ENCODE measurements at places on chromosomes 7 and 10. TPM values are rescaled to one million over a fixed set of nuclear protein-coding genes. Genes with fewer than 3 reads are reported as not detected.

The CPN1 gene
- not detected for total RNA-seq

The OGDHL gene
- 3.0 TPM for total RNA-seq

The SAP25 gene
- not detected for total RNA-seq

The PTPRN2 gene
- 2.3 TPM for total RNA-seq

The TAS2R41 gene
- total RNA-seq: not detected

The TRAPPC14 gene
- 6.4 TPM for total RNA-seq

The SLC37A3 gene
- 37.1 TPM for total RNA-seq

The TAS2R3 gene
- total RNA-seq: not detected

DNA sequence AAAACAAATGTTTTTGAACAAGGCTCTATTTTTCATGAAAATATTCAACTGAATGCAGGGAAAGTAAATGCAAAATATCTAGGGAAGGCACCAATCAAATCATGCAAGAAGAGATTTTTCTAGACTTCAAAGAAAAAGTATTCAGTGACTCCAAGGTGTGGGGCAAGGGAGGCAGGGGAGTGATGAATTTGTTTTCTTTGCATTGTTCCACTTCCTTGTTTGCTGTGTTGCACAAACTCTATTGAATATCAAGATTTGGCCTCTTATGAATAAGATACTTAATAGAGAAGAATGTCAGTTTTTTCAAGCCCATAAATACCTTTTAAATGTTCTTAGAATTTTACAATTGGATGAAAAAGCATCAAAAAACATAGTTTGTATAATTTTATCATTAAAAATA, 26.4 kb downstream of the STEAP1 start:
- no peak for DNase-seq

GRCh38 chr10:48693206-48693605, 8.5 kb downstream of the WDFY4 start:
- no peak for DNase-seq

GRCh38 chr10:99674762-99675161, 15.5 kb downstream of the ENTPD7 start:
- no peak for DNase-seq

DNA sequence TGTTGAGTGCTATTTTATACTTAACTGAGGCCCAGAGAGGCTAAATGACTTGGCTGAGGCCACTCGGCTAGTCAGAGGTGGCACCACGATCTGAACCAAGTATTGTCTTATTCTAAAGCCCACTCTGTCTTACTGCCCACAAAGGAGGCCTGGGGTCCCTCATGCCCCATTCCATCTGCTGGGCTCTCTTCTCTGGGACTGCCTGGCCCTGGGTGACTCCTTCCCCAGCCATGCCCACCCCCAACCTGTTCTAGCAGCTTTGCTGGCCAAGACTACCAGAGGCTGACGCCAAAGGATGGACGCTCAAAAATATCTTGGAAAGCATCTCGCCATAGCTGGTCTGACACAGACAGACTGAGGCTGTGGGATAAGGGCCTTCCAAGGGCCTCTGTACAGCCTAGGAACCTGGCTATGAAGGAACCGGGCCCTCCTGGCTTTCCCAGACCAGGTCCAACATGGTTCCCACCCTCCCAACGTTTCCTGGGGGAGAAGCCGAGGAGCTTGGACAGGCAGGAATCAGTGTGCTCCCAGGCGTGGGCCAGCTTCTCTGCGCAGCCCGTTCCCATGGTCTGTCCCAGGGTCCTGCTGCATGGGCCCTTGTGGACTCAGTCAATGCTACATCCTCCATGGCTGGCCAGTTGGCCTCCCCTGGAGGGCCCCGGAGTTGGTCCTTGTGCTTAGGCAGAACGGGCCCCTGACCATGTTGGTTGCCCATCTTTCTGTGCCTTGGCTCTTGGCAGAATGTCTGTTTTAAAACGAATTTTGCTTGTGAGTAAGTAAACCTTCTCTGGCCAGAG, 11.7 kb downstream of the HSPA12A start:
- DNase-seq: no peak

GRCh38 chr10:58781873-58782488, 269.3 kb downstream of the BICC1 start:
- peak; percentile 57 for DNase-seq

GRCh38 chr7:43199371-43200160, 87.1 kb downstream of the HECW1 start:
- DNase-seq: peak; percentile 27

- peak; percentile 53 for DNase-seq
Measured at GRCh38 chr10:71270301-71271220, 48.5 kb upstream of the SLC29A3 start.

- no peak for DNase-seq
Measured at GRCh38 chr7:21550821-21551531, 8.1 kb downstream of the DNAH11 start.

GRCh38 chr10:60155943-60156683, 233.6 kb downstream of the ANK3 start:
- DNase-seq: no peak

- DNase-seq: no peak
Measured at GRCh38 chr7:150314639-150315239, 8.4 kb upstream of the LRRC61 start.

GRCh38 chr7:45015313-45015712, 15.3 kb downstream of the CCM2 start:
- no peak for DNase-seq

GRCh38 chr7:63899691-63900393, 98.8 kb upstream of the ZNF722 start:
- no peak for DNase-seq

DNA sequence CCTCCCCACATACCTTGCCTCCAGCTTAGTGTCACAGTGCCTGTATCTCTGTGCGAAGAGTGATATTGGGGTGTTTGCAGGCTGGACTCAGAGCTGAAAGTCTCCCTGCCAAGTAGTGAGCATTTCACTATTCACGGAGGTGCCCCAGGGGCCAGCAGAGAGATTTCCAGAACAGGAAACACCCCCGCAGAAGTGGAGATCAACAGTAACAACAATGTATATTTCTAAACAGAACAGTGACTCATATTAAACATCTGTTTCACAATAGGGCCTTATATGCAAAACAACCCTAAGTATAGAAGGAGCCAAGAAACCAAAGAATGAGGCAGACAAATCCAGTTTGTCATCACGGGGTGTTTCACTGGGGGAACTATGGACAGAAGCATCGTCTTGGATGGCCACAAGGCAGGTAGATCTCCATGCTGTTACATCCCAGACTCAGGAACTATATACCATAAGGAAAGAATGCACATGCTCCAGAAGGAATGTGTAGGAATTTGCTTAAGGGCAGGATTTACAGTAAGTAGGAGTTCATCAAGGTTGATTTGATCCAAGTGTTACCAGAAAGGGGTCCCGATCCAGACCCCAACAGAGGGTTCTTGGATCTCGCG, 29.3 kb upstream of the CCL24 start:
- DNase-seq: peak; percentile 72

- DNase-seq: no peak
Measured at GRCh38 chr10:91104193-91105041, 116.0 kb upstream of the PCGF5 start.

- peak; percentile 51 for DNase-seq
Measured at GRCh38 chr10:77168861-77169260, 468.7 kb downstream of the KCNMA1 start.

GRCh38 chr10:85612378-85612775, 754.2 kb downstream of the GRID1 start:
- DNase-seq: peak; percentile 15

DNA sequence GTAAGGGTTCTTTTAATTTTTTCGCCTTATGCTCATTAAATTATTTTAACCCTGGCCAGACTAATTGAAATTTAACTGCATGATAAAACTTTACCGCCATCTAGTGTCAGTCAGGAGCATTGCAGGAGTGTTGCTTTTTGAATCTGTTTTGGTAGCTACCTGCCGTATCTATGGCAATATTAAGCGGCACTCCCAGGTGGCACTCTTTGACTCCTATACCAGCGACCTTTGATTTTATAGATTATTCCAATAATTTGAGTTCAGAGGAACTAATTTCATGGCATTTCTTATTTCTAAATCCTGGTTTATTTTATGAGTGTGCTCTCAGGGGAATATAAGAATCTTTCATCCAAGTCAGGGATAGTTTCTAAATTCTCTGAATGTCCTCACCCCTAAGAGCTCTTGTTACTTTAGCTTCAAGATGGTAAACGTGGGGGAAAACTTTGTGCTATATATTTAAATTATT, 198.9 kb downstream of the REEP3 start:
- DNase-seq: peak; percentile 58

GRCh38 chr7:29454464-29454863, 109.2 kb upstream of the PRR15 start:
- no peak for DNase-seq

DNA sequence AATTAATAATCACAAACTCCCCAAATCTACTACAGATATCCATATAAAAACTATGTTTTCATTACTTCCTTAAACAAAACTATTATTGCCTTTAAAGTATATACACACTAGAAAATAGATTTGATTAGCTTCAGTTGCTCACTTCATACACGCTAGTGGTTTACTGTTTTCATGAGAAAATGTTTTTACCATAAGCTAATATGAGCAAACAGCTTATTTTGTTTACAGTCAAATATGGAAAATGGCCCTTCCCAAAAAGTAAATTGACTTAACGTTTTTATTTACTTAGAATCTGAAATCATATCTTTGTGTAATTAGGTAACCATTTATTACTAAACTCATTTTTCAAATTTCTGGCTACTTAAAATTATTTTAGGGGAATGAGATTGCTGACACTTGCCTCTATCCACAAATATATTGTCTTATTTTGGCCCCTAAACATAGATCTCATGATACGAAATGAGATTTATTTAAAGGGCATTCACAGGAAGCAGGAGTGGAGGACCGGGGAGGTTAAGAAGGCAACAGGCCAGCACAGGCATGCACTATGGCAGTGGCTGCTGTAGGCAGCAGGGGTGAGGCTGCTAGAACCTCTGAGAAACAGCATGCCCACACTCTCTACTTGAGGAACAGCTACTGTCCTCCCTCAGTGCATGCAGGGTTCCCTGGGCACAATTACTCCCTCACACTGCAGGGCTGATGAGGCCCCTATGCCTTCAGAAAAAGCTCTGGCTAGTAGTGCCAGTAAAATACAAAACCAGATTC, 29.6 kb upstream of the SOSTDC1 start:
- no peak for DNase-seq

- DNase-seq: no peak
Measured at GRCh38 chr10:114755537-114755936, 66.0 kb upstream of the FHIP2A start.

GRCh38 chr7:5613607-5614006, 167.9 kb downstream of the RNF216 start:
- no peak for DNase-seq

DNA sequence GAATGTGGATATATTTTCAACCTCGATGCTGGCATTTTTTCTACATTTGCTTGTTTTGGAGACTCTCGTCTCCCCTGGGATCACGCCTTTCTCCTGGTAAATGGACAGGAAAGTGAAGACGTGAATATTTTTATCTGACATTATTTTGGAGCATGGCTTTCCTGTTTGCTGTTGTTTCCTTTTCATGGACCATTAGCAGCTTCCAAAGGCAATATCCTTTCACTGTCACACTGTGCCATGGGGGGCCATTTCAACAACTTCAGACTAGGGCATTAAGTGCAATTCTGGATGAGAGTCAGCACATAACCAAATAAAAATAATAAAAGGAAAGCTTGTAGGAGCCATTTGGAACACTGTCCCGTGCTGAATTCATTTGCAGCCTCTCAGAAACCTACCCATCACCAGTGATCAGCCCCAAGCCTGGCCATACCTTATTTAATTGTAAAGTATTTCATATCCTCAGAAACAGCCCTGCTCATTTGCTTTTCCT, 75.9 kb upstream of the NEUROD6 start:
- DNase-seq: no peak

DNA sequence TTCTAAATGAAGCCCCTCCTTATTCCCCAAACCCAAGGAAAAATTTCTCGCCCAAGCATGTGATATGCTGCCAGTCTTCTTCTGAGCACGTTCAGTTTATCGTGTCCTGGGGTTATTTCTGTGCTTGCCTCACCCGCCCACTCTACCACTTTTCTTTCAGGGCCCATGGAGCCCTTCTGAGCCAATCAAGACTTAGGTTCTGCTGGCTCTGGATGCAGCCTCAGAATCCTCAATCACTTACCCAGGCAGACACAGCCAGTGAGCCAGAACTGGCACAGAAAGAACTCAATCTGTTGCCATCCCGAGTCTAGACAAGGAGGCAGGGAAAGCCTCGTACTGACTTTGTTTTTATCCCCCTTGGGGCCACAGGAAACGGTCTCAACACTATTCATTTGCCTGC, 34.2 kb upstream of the C10orf90 start:
- no peak for DNase-seq

GRCh38 chr7:68492359-68492690, 1106.0 kb upstream of the AUTS2 start:
- no peak for DNase-seq

GRCh38 chr7:77644774-77645173, 51.5 kb upstream of the RSBN1L start:
- no peak for DNase-seq

GRCh38 chr7:16484453-16485158, 19.1 kb upstream of the SOSTDC1 start:
- peak; percentile 90 for DNase-seq

DNA sequence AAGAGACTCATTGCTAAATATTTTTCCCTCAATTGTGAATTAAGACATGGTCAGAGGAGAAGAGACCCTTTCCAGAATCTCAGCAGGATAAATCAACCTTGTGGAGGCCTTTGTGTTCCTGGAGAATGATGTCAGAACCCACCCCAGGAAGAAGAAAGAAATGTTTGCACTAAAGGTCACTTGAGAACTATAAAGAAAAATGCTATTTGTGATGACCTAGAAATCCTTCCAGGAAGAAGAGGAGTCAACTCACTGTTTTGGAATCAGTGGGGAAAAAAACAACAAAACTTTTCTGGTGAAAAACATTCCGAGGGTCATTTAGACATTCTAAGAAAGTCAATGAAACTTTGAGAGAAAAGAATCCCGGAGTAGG, 129.1 kb upstream of the ANKRD1 start:
- no peak for DNase-seq

DNA sequence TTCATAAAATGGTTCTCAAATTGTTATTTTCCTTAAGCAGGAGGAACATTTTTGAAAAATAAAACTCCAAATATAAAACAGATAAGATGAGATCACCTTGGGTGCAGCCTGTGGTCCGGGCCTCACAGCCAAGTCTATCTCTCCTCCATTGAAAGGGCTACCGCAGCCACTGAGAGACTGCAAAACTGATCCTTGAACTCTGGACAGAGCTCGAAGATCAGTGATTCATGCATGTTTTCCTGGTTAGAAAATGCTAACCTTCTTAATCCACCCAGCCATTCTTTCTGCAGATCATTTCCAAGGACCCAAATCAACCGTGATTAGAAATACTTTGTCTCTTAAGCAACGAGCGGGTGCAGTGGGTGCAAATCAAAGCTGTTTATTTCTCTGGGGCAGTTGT, 378.8 kb downstream of the PLXDC2 start:
- no peak for DNase-seq

DNA sequence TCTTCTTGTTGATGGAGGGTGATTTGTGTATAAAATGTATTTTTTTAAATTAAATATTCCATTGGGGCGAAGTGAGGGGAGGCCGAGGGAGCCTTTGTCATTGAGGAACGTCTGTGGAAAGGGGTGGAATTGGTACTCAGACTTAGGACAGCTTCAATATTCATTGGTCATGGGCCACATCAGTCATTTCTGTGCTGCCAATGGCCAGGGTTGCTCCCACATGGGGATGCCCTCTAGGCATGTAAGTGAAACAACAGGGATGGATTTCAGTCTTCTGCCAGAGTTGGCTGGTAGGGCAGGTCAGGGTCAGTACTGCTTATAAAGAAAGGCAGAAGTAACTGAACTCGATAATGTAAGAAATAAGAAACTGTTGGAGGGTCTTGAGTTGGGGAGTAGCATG, 47.2 kb downstream of the NEURL1 start:
- peak; percentile 73 for DNase-seq

GRCh38 chr7:143965280-143965679, 10.6 kb downstream of the OR2F1 start:
- no peak for DNase-seq

- no peak for DNase-seq
Measured at GRCh38 chr10:60206735-60207134, 182.9 kb downstream of the ANK3 start.
